DND-41 (cell line): ENCODE measurements at places on chromosomes 1 and 21.

DNA sequence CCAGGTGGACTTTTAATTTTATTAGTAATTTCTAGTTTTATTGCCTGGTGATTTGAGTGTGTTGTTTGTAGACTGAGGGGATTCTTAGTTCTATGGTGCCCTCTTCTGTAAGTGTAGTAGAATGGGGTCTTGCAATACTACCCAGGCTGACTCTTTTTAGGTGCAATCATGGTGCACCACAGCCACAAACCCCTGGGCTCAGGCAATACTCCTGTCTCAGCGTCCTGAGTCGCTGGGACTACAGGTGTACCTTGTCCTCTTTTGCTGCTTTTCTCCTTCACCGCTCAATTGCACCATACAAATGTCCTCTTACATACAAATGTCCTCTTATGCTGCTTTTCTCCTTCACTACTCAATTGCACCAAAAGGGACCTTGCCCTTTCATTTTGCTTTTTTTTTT lies 43.1 kb downstream of the SCP2 start:
- H3K36me3 ChIP-seq = no peaks in the 10 kb centered on the region
- no peaks in the 10 kb centered on the region for H3K27me3 ChIP-seq
- no peak overlapping the region for H3K27ac ChIP-seq
- no peak for DNase-seq
- no peak overlapping the region for H3K4me3 ChIP-seq
- no peaks in the 10 kb centered on the region for H3K4me1 ChIP-seq

- no peaks in the 10 kb centered on the region for H3K27me3 ChIP-seq
- no peak overlapping the region for H3K4me3 ChIP-seq
- H3K27ac ChIP-seq = no peak overlapping the region
- no peak for DNase-seq
- H3K36me3 ChIP-seq = no peaks in the 10 kb centered on the region
Observed at GRCh38 chr21:21714426-21714825, 716.2 kb downstream of the NCAM2 start.

GRCh38 chr1:229970714-229971113 lies 96.3 kb upstream of the GALNT2 start:
- H3K27ac ChIP-seq = no peak overlapping the region
- no peaks in the 10 kb centered on the region for H3K36me3 ChIP-seq
- H3K4me1 ChIP-seq = no peaks in the 10 kb centered on the region
- H3K27me3 ChIP-seq = no peaks in the 10 kb centered on the region
- DNase-seq = no peak

DNA sequence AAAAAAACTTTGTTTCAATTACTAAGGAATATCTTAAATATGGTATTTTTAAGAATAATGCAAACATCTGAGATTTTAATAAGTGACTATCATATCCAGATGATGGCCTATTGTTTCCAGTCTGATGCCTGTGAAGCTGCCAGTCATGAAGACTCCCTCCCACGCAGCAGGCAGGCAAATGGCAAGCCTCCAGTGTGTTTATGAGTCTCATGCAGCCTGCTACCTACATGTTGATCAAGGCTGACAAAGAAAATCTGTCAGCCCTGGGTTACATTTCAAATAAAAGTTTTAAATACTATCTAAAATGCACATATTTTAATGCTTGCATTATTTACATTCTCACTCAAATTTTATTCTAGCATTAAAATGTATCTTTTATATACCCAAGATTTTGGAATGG lies 137.6 kb upstream of the RNPC3 start:
- no peak overlapping the region for H3K27ac ChIP-seq
- no peak for DNase-seq
- H3K4me3 ChIP-seq = no peak overlapping the region
- no peaks in the 10 kb centered on the region for H3K36me3 ChIP-seq
- H3K27me3 ChIP-seq = no peaks in the 10 kb centered on the region
- H3K4me1 ChIP-seq = no peaks in the 10 kb centered on the region

- H3K36me3 ChIP-seq = no peaks in the 10 kb centered on the region
- H3K4me3 ChIP-seq = no peak overlapping the region
- H3K27ac ChIP-seq = no peak overlapping the region
- no peaks in the 10 kb centered on the region for H3K4me1 ChIP-seq
Observed at GRCh38 chr1:192889082-192889481, 80.2 kb downstream of the RGS2 start.

DNA sequence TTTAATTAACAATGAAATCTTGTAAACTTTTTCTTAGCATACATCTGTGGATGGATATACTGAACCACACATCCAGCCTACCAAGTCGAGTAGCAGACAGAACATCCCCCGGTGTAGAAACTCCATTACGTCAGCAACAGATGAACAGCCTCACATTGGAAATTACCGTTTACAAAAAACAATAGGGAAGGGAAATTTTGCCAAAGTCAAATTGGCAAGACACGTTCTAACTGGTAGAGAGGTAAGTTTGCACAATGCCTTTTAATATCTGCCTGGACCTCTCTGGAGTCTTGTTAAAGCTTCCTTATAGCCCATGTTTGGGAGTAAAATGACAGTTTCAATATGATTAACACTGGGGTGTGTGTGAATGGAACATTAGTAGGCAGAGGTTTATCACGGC lies 51.4 kb downstream of the MARK1 start:
- no peak overlapping the region for H3K4me3 ChIP-seq
- DNase-seq = no peak
- no peaks in the 10 kb centered on the region for H3K27me3 ChIP-seq
- H3K27ac ChIP-seq = no peak overlapping the region
- H3K4me1 ChIP-seq = no peaks in the 10 kb centered on the region
- no peaks in the 10 kb centered on the region for H3K36me3 ChIP-seq

DNA sequence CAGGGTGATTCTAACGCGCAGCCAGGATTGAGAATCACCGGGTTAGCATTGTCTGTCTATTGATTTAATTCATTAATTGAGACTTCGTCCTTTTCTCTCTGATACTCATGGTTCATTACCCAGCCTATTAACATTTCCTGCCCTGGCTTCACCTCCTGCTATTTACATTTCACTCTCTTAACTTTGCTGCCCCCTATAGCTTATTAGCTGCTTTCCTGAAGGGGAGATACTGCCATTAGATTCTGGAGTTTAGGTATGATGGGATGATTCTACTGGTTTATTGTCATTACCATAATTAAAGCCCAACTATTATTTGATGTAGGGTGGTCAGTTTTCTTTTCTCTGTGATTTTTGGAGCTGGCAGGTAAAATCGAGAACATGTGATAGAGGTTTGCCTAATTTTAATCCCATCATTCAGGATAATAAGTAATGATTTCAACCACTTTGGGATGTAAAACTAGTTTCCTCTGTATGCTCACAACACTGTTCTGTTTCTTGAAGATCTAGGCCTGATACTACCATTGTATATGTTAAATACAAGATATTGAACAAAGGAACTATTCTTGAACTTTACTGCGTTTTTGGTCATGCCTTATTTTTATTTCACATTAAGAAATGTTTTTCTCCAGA lies 6.4 kb downstream of the PPP2R5A start:
- H3K4me1 ChIP-seq = peaks cover 55% of the 10 kb centered on the region
- no peak overlapping the region for H3K27ac ChIP-seq
- H3K27me3 ChIP-seq = no peaks in the 10 kb centered on the region
- peak; percentile 35 for DNase-seq
- peaks cover 5% of the 10 kb centered on the region; the same call in 1 of the 2 replicates for H3K36me3 ChIP-seq

GRCh38 chr1:57294177-57294576 lies 129.7 kb downstream of the DAB1 start:
- no peak overlapping the region for H3K4me3 ChIP-seq
- H3K27me3 ChIP-seq = no peaks in the 10 kb centered on the region
- H3K36me3 ChIP-seq = no peaks in the 10 kb centered on the region
- no peak for DNase-seq
- no peaks in the 10 kb centered on the region for H3K4me1 ChIP-seq

GRCh38 chr1:92993581-92993980 lies 32.3 kb upstream of the DIPK1A start:
- peak overlapping the region; percentile 87 for H3K27ac ChIP-seq
- no peak overlapping the region for H3K4me3 ChIP-seq
- H3K4me1 ChIP-seq = peaks cover 52% of the 10 kb centered on the region
- no peaks in the 10 kb centered on the region for H3K36me3 ChIP-seq

DNA sequence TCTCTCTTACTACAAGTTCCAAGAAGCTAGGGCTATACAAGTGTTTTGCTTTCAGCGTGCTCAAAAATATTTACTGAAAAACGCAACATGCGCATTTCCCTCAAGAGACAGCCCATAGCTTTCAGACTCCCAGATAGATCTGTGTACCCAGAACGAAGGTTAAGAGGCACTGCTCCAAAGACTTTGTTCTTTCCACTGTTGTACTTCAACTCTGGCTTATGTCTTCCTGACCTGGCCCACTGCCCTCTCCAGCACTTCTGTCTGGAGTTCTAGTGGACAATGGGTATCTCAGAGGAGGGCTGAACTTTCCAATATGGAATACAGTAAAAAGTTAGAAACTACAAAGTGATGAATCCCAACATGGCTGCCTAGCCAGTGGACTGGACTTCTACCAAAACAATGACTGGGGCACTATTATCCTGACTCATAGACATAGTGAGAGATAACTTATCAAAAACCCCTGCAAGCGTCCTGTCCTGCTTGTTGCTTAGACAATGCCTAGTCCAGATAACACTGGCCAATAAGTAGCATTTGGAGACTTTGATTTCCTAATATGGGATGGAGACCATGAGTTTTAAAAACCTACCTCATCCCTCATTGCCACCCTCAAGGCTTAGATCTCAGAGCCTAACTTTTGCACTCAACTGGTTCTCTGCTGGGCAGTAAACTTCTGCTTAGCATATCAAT lies 8.8 kb upstream of the ADAR start:
- no peak overlapping the region for H3K27ac ChIP-seq
- peaks cover 3% of the 10 kb centered on the region for H3K4me1 ChIP-seq
- no peaks in the 10 kb centered on the region for H3K27me3 ChIP-seq
- no peak for DNase-seq
- H3K4me3 ChIP-seq = no peak overlapping the region
- peaks cover 8% of the 10 kb centered on the region for H3K36me3 ChIP-seq
